Esophagus squamous epithelium (tissue), 5 donors: ENCODE measurements at places on chromosomes 7 and 10.

DNA sequence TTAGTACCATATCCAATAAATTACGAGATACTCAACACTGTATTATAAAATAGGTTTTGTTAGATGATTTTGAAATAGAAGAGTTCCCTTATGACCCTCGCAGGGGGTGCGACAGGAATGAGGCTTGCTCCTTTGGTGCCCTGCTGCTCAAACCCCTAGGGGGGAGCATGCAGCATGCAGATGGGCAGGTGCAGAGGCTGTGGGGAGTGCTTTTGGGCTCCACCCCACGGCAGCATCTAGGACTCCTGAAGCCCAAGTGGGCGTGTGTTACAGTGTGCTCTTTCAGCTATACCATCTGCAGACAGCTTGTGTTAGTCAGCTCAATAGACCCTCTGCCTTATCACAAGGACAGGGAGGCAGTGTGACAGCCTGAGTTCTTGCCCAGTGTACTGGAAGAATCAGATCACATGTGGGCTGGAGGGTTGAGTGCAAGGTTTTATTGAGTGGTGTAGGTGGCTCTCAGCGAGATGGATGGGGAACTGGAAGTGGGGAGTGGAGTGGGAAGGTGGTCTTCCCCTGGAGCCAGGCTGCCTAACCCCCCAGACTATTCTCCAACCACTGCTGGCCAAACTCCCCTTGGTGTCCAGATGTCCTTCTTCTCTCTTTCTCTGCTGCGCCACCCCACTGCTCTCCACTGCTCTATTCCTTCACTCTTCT is 3.1 kb upstream of the MRC1 start:
- DNase-seq = no peak

- no peak for DNase-seq
These were observed 37.1 kb upstream of the BICC1 start for GRCh38 chr10:58475322-58476277.

DNA sequence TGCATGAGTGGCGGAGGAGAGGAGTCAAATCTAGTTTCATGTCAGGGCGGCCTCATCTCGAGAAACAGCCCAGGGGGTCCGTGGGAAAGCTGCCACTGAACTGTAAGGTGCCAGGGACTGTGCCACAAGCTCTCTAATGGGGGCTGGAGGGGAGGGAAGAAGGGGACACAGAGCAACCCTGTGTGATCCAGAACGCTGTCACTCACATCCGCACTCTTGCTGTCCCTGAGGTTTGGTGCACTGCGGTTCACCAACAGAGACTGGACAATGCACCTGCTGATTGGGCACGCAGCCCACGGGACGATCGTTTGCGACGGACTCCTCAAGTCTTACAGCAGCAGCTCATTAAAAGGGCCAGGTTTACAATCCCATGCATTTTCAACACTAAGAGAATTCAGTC is 47.7 kb downstream of the AMZ1 start:
- no peak for DNase-seq

DNA sequence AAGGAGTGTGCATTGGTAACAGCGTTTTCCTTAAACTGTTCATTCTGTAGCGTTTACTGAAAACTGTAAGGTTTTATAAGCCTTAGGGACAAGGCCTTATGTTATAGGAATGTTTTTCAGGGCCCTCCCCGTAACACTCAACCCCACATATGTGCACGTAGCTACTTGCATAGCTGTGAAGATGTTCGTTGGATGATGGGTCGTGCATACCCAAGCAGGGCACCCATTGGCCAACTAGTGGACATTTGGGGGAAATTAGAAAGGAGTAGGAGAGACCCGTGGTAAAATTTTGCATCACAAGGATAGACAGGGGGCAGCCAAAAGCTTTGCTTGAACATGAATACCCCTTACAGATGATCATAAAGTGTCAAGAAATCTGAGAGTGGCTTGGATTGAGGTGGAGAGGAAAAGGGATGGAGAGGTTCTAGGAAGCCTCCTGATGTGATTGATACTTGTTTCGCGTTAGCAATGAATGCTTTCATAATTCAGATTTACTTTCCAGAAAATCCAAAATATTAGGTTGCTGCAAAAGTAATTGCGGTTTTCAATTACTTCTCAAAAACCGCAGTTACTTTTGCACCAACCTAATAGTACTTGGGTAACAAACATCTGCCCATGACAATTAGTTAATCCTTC is 878 bp downstream of the SEC61A2 start:
- DNase-seq = no peak

- no peak for DNase-seq
These were observed 38.7 kb upstream of the BNIP3 start for GRCh38 chr10:132020456-132020855.

DNA sequence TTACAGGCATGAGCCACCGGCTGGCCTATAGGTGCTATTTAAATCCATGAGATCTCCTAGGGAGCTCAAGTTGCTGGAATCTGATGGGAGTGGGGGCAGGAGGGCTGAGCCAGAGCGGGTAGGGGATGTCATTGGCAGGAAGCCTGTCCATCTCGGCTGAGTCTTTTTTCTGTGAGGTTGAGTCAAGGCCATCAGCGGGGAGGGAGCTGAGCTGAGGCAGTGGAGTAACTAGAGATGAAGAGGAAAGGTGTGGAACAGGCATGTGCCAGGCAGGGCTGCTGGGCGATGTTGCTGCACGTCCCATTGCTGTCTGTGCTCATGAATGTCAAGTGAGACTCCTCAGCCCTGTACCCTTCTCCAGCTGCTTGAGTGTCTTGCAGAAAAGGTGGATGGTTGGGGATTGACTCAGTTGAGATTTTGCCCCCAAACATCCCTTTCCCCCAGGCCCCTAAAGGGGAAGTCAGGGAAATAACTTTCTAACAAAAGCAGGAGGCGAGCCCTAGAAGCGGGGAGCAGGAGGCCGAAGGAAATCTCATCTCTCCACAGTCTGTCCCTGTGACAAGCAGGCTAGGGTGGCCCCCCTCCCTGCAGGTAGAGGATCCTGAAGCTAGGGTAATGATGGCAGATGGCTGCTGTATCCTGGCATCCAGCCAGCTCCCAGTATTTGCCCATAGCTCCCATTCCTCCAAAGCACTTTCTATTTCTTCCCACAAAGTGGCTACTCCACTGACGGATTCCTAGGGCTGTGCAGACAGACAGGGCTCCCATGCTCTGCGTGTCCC is 5.4 kb downstream of the ATP6V1F start:
- DNase-seq = no peak

- DNase-seq = no peak
These were observed 263.3 kb upstream of the VSTM2A start for GRCh38 chr7:54278847-54279246.
